ENCODE measurements at places on chromosomes 7 and 10.

DNA sequence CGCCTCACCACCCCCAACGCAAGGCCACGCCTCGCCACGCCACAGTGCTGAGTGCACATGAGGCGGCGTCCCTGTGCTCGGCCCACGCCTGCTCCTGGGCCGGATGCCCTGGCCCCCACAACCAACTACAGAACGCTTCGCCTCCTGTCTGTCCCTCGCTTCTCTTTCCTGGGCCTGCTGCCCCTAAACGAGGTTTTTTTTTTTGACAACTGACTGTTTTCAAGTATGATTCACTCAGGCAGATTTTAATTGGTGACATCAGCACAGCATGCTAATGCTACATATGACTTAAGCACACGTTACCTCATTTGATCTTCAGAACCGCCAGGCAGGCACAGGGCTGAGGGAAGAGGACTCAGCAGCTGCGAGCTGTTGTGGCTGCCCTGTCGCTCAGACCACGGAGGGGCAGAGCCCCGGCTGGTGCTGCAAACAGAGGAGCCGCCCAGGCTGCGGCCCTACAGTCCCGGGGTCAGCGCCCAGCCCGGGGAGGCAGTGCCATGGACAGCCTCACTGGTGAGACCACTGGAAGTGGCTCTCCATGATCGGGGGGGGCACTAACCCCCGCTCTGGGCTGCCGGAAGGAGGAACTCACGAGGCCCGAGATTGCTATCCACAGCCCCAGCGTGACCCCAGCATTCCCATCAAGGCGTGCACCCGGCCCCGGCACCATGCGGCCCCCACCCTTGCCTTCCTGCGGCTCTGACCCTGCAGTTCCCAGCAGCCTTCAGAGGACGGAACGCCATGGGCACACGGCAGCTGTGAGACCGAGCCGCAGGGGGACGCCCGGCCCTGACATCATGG, 212.8 kb downstream of the MAD1L1 start:
- DNase-seq, result peak; percentile 97

- no peak for DNase-seq
These were observed 337.9 kb downstream of the PTPRN2 start for GRCh38 chr7:158249692-158250091.

GRCh38 chr10:123143162-123143824, 4.6 kb upstream of the HMX2 start:
- DNase-seq, result no peak

GRCh38 chr10:62545160-62546066, 171.2 kb downstream of the ZNF365 start:
- DNase-seq, result peak; percentile 99

GRCh38 chr7:45589915-45590678, 15.9 kb downstream of the ADCY1 start:
- DNase-seq, result no peak

GRCh38 chr7:126728967-126729366, 523.8 kb downstream of the GRM8 start:
- no peak for DNase-seq

GRCh38 chr10:121845044-121845784, 82.6 kb downstream of the ATE1 start:
- DNase-seq, result no peak

DNA sequence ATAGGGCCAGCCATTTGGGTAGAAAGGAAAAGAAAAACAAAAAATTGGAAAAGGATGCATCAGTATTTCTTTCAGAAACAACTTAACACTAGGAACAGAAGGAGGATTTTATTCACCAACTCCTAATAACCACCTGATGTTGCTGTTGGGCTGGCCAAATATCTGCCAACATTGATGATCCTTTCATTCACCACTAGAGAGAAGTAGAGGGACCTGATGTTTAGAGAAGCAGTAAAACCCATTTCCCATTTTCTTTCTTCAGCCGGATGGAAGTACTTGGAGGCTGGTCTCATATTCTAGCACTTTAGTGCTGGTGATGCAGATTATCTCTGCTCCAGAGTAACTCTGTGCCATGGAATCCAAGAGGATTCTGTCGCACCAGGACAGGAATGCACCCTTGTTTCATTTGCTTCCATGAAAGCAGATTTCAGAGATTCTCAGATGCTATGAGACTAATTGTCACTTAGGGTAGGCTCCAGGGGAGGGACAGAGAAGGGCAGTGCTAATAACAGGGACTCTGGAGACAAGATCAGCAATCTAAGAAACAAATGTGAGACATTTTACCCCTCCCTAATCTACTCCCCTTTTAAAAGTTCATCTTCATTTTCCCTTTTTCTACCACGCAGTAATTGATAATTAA, 3.1 kb downstream of the KLLN start:
- DNase-seq, result peak; percentile 84

DNA sequence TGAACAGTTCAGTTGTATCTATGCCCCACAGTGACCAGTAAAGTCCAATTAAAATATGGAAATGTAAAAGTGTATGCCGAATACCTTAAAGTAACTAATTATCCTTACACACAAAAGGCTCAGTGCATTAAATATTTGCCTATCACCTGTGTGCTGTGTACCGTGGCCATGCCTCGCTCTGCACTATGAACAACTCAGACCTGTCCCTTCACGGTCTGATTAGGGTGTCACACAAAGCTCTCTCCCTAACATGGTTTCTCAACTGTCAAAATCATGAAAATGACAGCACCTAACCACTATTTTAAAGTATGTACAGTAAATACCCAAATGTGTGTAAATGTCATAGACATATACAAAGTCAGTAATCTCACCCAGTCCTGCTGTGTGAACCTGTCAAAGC, 43.1 kb downstream of the STK17A start:
- DNase-seq, result no peak

DNA sequence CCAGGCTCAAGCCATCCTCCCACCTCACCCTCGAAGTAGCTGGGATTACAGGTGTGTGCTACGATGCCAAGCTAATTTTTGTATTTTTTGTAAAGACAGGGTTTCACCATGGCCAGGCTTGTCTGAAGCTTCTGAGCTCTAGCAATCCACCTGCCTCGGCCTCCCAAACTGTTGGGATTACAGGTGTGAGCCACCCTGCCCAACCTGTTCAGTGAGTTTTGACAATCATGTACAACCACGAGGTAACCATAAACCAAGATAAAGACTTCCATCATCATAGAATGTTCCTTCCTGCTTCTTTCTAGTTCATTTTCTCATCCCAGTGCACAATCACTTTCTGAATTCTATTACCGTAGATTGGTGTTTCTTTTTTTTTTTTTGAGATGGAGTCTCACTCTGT, 30.5 kb upstream of the MKRN1 start:
- DNase-seq, result no peak

DNA sequence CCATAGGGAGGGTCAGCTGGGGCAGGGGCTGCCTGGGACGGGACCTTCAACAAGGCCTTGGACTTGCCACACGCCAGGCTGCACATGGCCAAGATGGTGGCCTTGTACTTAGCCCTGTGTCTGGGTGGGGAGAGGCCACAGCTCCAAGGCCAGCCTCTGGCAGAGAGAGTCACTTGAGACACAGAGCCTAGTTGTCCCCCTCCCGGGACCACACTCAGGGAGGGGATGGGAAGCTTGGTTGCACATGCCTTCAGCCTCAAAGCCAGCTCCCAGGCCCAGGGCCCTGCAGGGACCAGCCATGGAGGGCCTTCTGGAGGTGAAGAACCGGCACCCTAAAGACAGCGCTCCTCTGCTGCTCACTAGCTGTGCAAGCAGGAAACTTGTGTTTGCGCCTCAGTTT, 16.7 kb downstream of the MMRN2 start:
- no peak for DNase-seq

DNA sequence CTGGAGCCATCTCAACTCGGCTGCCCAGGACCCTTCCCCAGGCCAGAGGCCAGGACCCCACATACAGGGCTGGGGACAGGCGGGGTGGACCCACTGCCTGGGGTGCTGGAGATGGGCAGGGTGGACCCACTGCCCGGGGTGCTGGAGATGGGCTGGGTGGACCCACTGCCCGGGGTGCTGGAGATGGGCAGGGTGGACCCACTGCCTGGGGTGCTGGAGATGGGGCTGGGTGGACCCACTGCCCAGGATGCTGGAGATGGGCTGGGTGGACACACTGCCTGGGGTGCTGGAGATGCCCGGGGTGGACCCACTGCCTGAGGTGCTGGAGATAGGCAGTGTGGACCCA, 32.4 kb upstream of the FOXL3 start:
- no peak for DNase-seq

- DNase-seq, result no peak
These were observed 69.5 kb downstream of the MYL10 start for GRCh38 chr7:101559586-101559985.

DNA sequence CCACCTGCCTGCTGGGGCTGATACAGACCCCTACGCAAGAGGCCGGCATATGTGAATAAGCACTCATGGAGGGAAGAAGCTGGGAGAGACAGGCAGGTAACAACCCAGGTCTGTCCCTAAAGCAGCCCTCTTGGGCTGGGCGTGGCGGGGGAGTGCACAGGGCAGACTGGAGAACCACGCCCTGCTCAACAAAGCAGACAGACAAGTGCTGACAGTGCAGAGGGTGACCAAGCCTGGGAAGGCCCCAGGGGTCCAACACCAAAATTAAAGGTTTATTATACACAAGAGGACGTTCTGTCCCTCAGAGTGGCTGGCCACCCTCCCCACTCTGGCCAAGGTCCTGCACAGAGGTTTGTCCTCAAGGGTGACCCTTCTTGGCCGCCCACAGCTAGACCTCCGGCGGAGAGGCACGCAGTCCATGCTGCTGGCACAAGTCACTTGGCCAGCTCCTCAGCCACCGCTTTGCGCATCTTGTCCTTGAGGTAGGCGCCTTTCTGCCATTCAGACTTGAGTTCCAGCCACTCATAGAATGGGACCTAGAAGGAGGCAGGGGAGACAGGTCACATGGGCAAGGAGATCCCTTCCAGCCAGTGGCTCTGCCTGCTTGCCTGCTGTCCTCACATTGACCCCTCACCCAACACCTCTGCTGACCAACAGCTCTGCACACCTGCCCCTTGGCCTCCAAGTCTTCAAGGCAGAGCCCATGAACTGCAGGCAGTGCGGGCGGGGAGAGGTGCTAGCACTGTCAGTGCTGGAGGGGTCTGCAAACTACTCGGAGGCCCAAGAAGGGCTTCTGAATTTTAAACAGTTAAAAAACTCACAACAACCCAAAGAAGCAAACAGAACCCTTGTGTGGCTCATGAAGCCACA, 11.4 kb upstream of the NACAD start:
- DNase-seq, result no peak

DNA sequence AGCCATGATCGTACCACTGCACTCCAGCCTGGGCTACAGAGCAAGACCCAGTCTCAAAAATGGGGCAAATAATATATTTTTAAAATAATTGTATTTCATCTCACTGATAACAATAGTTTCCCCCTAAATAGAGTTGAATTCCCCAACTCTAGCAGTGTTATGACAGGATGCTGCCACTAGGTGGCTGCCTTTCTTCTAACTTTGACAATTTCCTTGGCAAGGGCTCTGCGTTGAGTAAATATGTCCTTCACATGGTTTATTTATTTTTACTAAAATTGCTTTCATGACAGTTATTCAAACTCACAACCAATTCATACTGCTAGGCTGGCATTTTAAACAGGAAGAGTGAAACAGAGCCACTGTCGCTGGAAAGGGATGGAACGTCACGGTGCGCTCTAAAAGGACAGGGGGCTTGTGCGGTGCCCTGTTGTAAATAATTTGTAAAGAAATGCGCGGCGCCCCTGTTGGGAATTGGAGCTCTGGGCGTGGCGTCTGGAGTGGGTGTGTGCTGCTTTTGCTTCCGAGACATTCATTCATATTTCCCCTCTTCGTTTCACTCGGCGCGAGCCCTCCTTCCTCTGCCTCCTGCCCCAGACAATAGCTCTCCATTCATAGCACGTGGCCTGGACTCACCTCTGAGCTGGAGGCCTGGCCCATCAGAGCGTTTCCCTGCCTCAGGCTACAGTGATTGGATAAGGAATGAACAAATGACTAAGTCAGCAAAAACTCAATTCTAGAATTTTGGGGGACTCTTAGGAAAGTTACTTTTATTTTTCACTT, 20.5 kb upstream of the PITRM1 start:
- peak; percentile 47 for DNase-seq

DNA sequence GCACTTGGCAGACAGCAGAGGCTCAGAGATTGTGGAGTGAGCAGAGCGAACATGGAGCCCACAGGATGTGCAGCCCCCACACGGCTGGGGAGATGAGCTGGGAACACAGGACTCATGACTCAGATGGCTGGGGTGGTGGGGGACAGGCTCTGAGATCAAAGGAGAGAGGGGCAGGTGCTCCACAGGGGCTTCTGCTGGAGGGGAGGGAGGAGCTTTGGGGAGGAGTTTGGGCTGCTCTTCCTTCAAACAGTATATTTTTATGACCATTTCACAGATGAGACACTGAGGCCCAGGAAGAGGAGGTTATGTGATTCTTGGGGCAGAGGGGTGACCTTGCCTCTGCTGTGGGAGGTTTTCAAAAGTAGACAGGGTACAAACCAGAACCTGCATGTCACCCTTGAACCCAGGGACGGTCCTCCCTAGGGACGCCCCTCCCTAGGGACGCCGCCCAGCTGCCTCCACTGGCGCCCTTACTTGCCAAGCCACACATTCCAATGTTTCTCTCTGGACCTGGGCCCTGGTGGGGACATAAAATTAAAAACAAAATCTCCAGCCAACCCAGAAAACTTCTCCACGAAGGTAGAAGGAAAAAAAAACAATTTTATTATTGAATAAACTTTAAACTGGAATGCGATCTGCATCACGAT, 981 bp upstream of the CRYGN start:
- no peak for DNase-seq

- DNase-seq, result no peak
These were observed 405.6 kb downstream of the KCNMA1 start for GRCh38 chr10:77231884-77232610.

GRCh38 chr7:87223666-87224065, 4.1 kb upstream of the TMEM243 start:
- no peak for DNase-seq

GRCh38 chr7:30225863-30226613, 58.4 kb upstream of the ZNRF2 start:
- peak; percentile 98 for DNase-seq

DNA sequence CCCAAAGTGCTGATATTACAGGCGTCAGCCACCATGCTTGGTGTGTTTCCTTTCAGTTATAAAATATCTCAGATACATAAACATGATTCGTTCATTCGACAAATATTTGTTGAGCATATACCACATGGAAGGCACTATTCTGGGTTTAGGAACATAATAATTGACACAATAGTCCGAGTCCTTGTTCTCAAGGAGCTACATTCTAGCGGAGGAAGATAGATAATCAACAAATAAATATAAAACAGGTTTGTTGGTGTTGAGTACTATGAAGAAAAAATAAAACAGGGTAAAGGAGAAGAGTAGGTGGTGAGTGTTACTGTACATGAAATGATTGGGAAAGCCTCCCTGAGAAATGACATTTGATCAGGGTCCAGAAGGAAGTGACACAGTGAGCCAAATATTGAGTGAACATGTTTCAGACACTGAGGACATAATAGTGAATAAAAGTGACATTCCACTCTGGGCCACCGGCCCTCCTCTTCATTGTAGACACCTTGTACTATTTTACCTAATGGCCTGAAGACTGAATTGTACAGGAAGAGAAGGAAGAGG, 6.9 kb upstream of the HILPDA start:
- peak; percentile 68 for DNase-seq

- DNase-seq, result no peak
These were observed 3.9 kb upstream of the TMEM184A start for GRCh38 chr7:1559626-1560590.

GRCh38 chr7:44838751-44839150, 9.1 kb downstream of the H2AZ2 start:
- DNase-seq, result no peak

GRCh38 chr7:136062625-136063325, 85.6 kb upstream of the MTPN start:
- DNase-seq, result no peak

All from inflammatory macrophage treated with lipopolysaccharide for 4 hours (primary cell).